ENCODE measurements at places on chromosomes 11 and 22. TPM values are rescaled to one million over a fixed set of nuclear protein-coding genes. Genes with fewer than 3 reads are reported as not detected.

DNA sequence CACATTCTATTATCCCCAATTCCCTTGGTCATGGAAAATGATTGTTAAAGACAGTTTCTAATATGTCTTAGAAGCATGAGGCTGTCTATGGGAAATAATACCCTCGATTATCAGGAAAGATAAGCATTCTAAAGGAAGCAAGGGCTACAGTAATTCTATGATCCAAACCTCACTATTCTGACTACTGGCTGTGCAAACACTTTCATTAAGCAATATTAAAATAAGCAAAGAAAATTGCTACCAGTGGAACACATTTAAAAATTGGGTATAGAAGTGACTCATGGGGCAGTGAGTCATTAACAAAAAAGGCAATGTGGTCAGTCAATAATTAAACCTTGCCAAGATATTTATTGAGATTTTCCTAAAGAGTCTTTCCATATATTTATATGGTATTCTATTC lies 1415.2 kb upstream of the TENM4 start:
- DNase-seq: no peak

DNA sequence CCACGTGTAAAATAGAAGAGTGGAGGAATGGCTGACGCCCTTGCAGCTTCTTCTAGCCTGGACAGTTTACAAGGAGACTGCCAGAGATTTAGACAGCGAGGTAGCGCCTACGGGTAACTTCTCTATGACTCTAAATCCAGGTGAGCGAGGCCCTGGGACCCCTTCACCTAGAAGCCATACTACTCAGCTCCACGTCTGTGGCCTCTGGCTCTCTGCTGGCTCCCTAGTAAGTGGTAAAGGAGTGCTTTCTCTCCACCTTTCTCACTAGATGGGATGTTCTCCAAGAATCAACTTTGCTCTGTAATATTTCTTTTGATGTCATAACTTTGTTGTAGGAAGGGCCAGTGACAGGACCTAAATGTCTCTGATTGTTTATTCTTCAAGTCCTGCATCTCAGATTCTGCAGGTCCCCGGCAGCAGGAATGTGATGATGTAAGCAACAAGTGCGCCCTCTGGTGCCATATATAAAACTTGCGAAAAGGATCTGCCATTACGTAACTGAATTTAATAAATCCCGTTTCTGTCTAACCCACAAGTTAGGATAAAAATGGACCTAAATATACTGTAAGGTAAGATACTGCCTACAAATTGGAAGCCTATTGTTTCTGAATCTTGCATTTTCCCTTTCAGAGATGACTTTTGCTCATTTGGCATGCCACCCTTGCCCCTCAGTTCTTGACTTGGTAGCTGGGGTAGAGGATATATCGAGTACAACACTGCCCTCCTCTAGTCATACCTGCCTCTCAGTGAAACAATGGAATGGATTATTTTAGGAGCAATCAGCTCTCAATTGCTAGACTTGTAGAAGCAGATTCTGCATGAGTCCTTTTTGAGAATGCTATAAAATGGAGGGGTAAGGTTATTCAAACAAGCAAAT lies 11.0 kb upstream of the PTPN5 start:
- peak; percentile 29 for DNase-seq

DNA sequence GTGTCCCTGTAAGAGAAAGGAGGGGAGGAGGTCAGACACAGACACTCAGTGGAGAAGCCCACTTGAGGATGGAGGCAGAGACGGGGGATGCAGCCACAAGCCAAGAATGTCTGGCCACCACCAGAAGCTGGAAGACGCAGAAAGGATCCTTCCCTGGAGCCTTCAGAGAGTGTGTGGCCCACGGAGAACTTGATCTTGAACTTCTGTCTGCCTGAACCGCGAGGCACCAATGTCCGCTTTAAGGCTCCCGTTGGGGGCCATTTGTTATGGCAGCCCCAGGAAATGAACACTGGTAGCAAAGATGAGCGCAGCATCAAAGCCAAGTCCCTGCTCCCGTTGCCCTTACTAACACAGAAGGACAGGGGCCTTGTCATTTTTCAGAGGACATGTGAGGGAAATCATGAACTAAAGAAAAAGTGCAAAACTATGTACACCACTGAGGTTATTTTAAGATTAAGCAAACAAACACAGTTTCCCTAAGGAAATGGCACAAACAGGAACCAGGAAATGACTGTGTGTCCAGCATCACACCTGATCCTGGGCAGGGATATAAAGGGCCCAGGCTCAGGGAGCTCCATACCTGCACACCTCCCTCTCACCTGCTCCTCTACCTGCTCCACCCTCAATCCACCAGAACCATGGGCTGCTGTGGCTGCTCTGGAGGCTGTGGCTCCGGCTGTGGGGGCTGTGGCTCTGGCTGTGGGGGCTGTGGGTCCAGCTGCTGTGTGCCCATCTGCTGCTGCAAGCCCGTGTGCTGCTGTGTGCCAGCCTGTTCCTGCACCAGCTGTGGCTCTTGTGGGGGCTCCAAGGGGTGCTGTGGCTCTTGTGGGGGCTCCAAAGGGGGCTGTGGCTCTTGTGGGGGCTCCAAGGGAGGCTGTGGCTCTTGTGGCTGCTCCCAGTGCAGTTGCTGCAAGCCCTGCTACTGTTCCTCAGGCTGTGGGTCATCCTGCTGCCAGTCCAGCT lies at the start of gene KRTAP5-6:
Gene KRTAP5-6, plus strand, starts transcription at position 588 of the 963 bp plus-strand sequence. Its CDS starts 51 bp downstream, at position 639.
- DNase-seq: no peak

Gene IGLL1
- not detected for total RNA-seq

Measured in ovary (tissue), 10 donors.